Hepatocyte (in vitro differentiated cells): ENCODE measurements at places on chromosomes 3 and 15.

DNA sequence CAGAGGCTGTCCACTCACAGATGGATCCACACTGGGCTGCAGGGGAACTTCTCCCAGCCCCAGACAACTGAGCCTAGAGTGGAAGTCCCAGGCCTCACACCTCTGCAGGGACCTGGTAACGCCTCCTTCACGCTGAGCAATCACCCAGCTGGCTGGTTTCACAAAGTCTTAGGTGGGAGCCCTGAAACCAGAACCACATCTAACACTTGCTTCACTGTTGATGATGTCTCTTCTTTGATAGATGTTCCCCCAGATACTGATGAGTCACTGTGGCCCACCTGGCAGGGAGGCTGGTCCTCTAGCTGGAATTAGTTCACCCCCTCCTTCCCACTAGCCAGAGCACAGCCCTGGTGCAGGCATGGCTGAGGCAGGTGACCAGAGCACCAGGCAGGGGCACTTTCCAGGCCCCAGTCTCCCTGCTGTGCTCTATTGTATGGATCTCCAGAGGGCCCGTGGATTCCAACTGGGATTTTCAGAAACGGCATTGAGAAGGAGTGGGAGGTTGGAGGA is 33.5 kb downstream of the MYL3 start:
- no peak overlapping the region for H3K27ac ChIP-seq
- DNase-seq, result no peak
- no peak overlapping the region for H3K4me3 ChIP-seq

GRCh38 chr3:15953841-15954240 is 156.1 kb upstream of the ANKRD28 start:
- H3K4me3 ChIP-seq, result no peak overlapping the region
- H3K27me3 ChIP-seq, result no peaks in the 10 kb centered on the region
- DNase-seq, result no peak
- no peaks in the 10 kb centered on the region for H3K4me1 ChIP-seq

DNA sequence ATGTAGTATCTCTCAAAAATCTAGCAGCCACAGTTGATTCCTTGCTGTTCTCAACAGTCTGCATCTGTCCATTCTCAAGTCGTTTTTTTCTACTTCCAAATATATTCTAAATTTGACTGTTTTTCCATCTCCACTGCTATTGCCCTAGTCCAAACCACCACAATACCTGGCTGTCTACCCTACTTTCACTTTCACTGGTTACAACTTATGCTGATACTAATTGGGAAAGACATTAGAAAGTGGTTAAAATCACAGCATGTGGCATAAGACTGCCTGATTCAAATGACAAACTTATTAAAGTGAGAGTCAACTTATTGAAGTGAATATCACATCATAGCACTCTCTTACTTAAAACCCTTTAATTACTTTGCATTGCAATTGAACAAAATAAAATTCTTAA is 72.6 kb downstream of the CHST2 start:
- H3K4me3 ChIP-seq, result no peak overlapping the region
- no peaks in the 10 kb centered on the region for H3K36me3 ChIP-seq
- no peaks in the 10 kb centered on the region for H3K4me1 ChIP-seq
- no peak overlapping the region for H3K27ac ChIP-seq

GRCh38 chr3:14507305-14507741 is 32.8 kb downstream of the GRIP2 start:
- no peaks in the 10 kb centered on the region for H3K4me1 ChIP-seq
- no peak overlapping the region for H3K27ac ChIP-seq
- no peaks in the 10 kb centered on the region for H3K27me3 ChIP-seq
- no peak for DNase-seq

DNA sequence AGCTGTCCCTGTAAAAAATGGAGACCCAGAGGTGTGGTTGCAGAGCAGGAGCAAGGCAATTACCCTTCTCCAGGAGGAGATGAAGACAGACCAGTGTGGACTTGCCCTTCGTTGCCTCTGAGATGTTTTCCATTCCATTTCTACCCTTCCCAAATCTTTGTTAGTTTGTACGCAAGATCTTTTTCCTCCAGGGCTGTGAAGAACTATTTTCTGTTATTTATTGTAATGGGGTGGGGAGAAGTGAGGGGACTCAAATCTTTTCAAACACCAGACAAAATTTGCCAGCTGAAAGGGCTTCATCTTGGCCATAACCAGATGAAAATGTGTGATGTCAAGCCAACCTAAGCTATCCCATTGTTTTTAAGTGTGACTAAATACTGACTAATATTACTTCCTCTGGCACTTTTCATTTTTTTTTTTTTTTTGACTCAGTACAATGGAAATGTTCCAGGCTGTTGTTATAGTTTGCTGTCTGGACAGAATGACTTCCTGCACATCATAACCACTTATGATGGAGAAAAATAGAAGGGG is 271.3 kb upstream of the TPRG1 start:
- no peaks in the 10 kb centered on the region for H3K36me3 ChIP-seq
- no peak overlapping the region for H3K27ac ChIP-seq
- H3K4me3 ChIP-seq, result no peak overlapping the region
- no peaks in the 10 kb centered on the region for H3K4me1 ChIP-seq
- no peak for DNase-seq

DNA sequence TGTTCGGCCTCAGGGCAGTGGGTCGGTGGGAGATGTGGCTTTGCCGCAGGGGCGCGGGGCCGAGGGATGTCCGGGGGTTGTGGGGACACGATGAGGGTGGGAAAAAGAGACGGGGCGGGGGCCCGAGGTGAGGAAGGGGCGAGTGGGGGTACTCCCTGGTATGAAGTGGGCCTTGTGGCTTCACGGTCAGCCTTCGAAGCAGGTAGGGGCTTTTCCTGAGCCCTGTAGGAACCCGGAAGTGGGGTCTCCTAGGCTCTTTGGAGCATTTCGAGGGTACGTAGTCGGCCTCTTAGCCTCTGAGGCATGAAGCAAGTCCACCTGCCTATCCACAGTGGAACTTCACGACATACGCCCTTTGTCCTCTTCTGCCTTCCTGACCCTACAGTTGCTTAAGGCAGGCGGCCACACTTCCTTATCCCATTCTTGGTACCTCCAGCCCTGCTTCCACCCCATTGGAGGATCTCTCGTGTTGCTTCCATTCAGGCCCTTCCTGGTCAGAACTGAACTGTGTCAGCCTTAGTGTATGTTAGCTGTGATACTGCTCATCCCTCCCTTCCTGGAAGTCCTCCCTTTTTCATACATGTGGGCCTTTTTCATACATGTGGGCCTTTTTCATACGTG is 389 bp downstream of the ARPC4 start:
- no peaks in the 10 kb centered on the region for H3K36me3 ChIP-seq
- H3K4me1 ChIP-seq, result peaks cover 15% of the 10 kb centered on the region
- H3K27ac ChIP-seq, result peak overlapping the region; percentile 91
- DNase-seq, result peak; percentile 67
- peak overlapping the region; percentile 81 for H3K4me3 ChIP-seq
- no peaks in the 10 kb centered on the region for H3K27me3 ChIP-seq

GRCh38 chr15:39578851-39579486 is 1.9 kb upstream of the THBS1 start:
- peak overlapping the region; percentile 91 for H3K27ac ChIP-seq
- peaks cover 17% of the 10 kb centered on the region for H3K4me1 ChIP-seq
- no peak overlapping the region for H3K4me3 ChIP-seq
- no peak for DNase-seq

- H3K36me3 ChIP-seq, result no peaks in the 10 kb centered on the region
- H3K27me3 ChIP-seq, result no peaks in the 10 kb centered on the region
- no peak overlapping the region for H3K4me3 ChIP-seq
- H3K4me1 ChIP-seq, result peaks cover 36% of the 10 kb centered on the region
- H3K27ac ChIP-seq, result peak overlapping the region; percentile 61
Observed at GRCh38 chr3:52299879-52300611, 12.4 kb downstream of the GLYCTK start.

- no peak overlapping the region for H3K27ac ChIP-seq
- DNase-seq, result no peak
- no peaks in the 10 kb centered on the region for H3K4me1 ChIP-seq
- no peaks in the 10 kb centered on the region for H3K27me3 ChIP-seq
- H3K36me3 ChIP-seq, result no peaks in the 10 kb centered on the region
- no peak overlapping the region for H3K4me3 ChIP-seq
Observed at GRCh38 chr3:179410331-179410730, 40.9 kb downstream of the GNB4 start.

DNA sequence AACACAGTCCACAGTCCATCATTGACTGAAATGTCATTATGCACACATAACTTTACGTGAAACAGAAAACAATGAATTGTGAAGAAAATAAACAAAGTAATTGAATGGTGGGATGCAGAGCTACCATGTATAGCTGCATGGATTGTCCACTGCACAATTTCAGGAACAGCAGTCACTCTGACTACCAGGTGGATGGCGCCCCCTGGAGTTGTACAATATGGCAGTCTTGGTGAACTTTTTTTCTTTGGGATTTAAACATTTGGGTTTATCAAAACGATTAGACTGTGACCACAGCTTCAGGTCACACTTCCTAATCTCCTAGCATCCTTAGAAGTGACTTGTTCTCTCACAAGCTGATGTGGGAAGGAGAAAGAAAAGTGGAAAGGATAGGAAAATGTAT is 48.9 kb upstream of the TCF12 start:
- no peak overlapping the region for H3K27ac ChIP-seq
- DNase-seq, result peak; percentile 15
- no peaks in the 10 kb centered on the region for H3K36me3 ChIP-seq
- no peak overlapping the region for H3K4me3 ChIP-seq

DNA sequence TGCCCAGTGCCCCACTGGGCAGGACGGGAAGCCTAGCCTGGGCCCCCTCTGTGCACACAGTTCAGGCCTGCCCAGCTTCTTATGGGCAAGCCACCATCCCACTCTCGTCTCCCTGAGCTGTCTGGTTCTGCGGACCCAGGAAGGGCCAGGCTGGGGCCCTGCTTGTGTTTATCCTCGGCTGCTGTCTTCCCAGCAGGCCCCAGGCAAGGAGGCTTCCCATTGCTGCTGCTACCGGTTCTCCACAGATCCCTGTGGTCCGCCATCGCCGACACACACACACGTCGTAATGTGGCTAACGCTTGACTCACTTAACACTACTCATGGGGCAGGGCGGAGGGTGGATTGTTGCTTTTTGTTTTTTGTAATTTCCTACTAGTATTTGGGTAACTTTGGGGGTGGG is 52.4 kb upstream of the SLC6A1 start:
- H3K27ac ChIP-seq, result no peak overlapping the region
- no peaks in the 10 kb centered on the region for H3K4me1 ChIP-seq
- H3K4me3 ChIP-seq, result no peak overlapping the region
- no peaks in the 10 kb centered on the region for H3K36me3 ChIP-seq

DNA sequence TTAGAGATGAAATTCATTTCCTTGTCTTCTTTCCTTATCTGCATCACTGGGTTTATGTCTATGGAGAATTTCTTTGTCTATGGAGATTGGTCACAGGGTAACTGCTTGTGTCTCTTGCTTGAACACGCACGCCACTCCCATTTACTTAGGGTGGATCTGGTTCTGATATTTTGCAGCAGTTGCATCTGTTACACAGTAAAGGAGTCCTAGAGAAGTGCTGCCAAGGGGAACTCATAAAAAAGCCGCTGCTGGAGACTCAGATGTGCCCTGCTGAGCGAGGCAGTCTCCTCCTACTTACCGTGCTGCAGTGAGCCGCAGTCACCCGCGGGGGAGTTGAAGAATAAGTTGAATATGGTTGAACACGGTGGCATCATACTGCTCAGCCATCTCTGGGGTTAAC is 105.2 kb upstream of the KLHL25 start:
- peak; percentile 39 for DNase-seq
- H3K4me3 ChIP-seq, result no peak overlapping the region
- H3K27ac ChIP-seq, result no peak overlapping the region
- no peaks in the 10 kb centered on the region for H3K36me3 ChIP-seq
- no peaks in the 10 kb centered on the region for H3K4me1 ChIP-seq

DNA sequence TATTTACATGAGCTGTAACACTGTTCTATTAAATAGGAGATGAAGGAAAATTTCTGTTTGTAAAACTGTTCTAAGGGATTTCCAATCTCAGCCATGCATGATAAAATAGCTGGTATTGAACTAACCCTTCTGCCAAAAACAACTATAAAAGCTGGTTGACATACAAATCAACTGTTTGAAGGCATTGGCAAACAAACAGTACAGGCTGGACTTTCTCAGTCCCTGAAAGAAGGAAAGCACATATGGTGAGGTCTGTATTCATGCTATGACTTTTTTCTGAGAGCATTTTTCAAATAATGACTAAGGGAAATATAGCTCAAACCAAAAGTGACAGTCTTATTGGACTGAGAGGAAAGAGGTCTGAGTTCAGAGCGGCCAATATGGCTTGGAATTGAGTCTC is 117.0 kb upstream of the CCDC54 start:
- DNase-seq, result no peak
- H3K27ac ChIP-seq, result no peak overlapping the region
- no peak overlapping the region for H3K4me3 ChIP-seq
- no peaks in the 10 kb centered on the region for H3K36me3 ChIP-seq
- no peaks in the 10 kb centered on the region for H3K27me3 ChIP-seq
- H3K4me1 ChIP-seq, result peaks cover 11% of the 10 kb centered on the region

GRCh38 chr3:108973019-108973418 is 19.3 kb upstream of the GUCA1C start:
- H3K36me3 ChIP-seq, result no peaks in the 10 kb centered on the region
- no peak overlapping the region for H3K4me3 ChIP-seq
- no peaks in the 10 kb centered on the region for H3K27me3 ChIP-seq
- H3K27ac ChIP-seq, result no peak overlapping the region

DNA sequence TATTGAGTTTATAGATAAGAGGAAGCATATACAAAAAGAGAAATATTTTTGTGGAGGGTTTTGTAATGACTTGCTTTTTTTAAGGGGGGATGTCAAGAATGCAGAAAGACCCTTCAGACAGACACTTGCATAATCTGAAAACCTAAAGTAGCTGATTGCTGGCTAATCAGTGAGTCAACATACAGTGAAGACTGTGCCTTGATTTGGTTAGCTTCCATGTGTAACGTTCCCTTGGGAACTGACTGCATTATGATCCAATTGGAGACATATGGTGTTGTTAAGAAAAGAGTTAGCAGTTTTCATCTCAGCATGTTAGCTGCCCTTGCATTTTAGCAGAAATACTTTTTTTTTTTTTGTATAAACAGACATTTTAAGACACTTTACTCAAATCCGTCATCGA is 483.2 kb downstream of the RBMS3 start:
- H3K4me1 ChIP-seq, result peaks cover 9% of the 10 kb centered on the region
- no peak overlapping the region for H3K4me3 ChIP-seq
- H3K27ac ChIP-seq, result no peak overlapping the region
- no peaks in the 10 kb centered on the region for H3K36me3 ChIP-seq
- no peaks in the 10 kb centered on the region for H3K27me3 ChIP-seq
